ENCODE measurements at places on chromosomes 11 and 22.

GRCh38 chr22:27682437-27682836 is 119.1 kb downstream of the MN1 start:
- no peaks in the 10 kb centered on the region for H3K36me3 ChIP-seq
- no peaks in the 10 kb centered on the region for H3K4me1 ChIP-seq
- H3K27ac ChIP-seq: no peak overlapping the region
- no peak overlapping the region for H3K4me3 ChIP-seq
- H3K27me3 ChIP-seq: no peaks in the 10 kb centered on the region
- no peak for DNase-seq

- no peak overlapping the region for H3K4me3 ChIP-seq
- no peaks in the 10 kb centered on the region for H3K4me1 ChIP-seq
- H3K36me3 ChIP-seq: peaks cover 50% of the 10 kb centered on the region
These were observed 63.3 kb upstream of the SUSD2 start for GRCh38 chr22:24117942-24118341.

DNA sequence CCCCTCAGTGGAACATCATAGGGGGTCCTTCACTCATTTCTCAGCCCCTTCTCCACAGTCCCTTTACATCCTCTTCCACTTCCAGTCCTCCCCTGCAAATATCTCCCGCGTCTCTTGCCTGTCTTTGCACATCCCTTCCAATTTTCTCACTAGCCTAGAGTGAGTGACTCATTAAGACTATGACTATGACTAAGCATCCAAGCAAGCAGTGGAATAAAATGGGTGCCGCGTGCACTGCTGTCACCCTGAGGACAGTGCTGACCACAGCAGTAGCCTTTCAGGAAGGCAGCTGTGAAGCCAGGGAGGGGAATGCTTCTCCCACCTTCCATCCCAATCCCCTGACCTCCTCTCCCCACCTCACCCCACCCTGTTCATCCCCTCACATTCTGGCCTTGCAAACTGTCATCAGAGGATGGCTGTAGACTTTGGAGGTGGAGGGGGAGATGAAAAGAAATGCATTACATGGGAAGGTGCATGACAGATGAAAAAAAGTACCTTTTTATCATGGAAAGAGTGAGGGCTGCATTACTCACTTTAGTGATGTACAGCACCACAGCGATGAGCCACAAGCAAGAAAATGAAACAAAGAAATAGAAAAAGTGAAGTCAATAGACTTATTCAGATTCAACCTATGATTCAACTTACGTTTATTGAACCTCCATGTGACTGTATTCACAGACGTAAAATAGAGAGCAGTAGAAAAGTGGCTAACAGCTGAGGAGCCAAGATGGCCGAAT is 948.2 kb downstream of the NTM start:
- no peak for DNase-seq
- no peak overlapping the region for H3K4me3 ChIP-seq
- H3K36me3 ChIP-seq: no peaks in the 10 kb centered on the region
- no peaks in the 10 kb centered on the region for H3K27me3 ChIP-seq
- no peaks in the 10 kb centered on the region for H3K4me1 ChIP-seq
- no peak overlapping the region for H3K27ac ChIP-seq

DNA sequence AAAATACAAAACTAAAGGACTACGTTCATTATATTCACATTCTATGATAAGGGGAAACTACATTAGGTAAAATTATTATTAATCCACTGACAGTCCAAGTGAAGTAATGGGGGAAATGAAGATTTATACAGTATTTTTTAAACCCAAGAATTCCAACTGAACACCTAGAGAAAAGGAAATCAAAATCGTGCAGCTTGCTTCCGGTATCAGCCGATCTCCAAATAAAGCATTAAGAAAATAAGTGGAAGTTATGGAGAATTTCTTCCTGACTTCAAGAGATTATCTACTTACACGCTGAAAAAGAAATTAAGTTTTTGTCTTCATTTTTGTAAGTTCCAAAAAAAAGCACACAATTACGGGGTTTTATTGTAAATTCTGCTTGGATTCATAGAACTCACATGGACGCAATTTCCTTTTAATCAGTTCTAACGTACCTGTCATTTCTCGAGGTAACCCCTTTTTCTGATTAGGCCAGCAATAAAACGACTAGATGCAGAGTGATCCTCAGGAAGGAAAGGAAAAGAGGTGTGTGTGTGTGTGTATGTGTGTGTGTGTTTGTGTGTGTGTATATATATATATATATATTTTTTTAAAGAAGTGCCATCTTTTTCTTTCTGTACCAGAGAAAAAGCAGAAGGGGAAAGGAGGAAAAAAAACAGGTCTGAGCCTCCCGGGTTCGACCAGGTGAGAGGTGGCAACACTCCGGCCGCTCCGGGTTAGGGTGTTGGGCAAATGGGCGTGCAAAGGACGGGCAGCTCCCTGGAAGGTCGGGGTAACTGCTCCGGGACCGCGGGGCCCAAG is 1.1 kb downstream of the ZBTB44 start:
- no peaks in the 10 kb centered on the region for H3K27me3 ChIP-seq
- no peak for DNase-seq
- H3K36me3 ChIP-seq: peaks cover 9% of the 10 kb centered on the region
- peak overlapping the region; percentile 91 for H3K4me3 ChIP-seq
- H3K4me1 ChIP-seq: peaks cover 37% of the 10 kb centered on the region
- H3K27ac ChIP-seq: peak overlapping the region; percentile 94

GRCh38 chr11:119693253-119693815 is 35.7 kb downstream of the NECTIN1 start:
- DNase-seq: no peak
- no peaks in the 10 kb centered on the region for H3K36me3 ChIP-seq
- H3K27me3 ChIP-seq: peaks cover 8% of the 10 kb centered on the region
- no peak overlapping the region for H3K27ac ChIP-seq

- H3K27me3 ChIP-seq: peaks cover 3% of the 10 kb centered on the region
- H3K4me1 ChIP-seq: no peaks in the 10 kb centered on the region
- no peak overlapping the region for H3K27ac ChIP-seq
These were observed 62.7 kb downstream of the STK33 start for GRCh38 chr11:8531312-8531711.

DNA sequence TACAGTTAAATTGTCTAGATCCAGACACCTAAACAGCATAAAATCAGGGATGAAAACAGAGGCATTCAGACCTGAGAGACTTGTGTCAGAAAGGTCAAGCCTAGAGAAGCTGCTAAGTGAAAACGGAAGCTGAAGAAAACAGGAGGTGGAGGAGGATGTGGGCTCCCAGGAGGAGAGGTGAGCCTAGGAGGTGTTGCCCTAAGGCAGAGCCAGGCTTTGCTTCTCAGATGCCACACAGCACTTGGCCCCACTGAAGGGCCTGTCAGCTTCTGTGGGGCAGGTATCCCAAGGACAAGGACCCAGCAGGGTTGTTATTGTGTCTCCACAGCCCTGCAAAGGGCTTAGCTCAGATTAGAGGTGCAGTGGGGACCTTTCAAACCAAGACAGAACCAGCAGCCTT is 14.4 kb downstream of the UFD1 start:
- H3K36me3 ChIP-seq: peaks cover 49% of the 10 kb centered on the region
- no peak overlapping the region for H3K4me3 ChIP-seq
- H3K27me3 ChIP-seq: no peaks in the 10 kb centered on the region
- peaks cover 12% of the 10 kb centered on the region for H3K4me1 ChIP-seq
- DNase-seq: no peak

GRCh38 chr11:19769820-19770219 is 57.2 kb downstream of the NAV2 start:
- no peak overlapping the region for H3K4me3 ChIP-seq
- peaks cover 28% of the 10 kb centered on the region for H3K27me3 ChIP-seq
- no peaks in the 10 kb centered on the region for H3K4me1 ChIP-seq
- DNase-seq: no peak
- no peak overlapping the region for H3K27ac ChIP-seq

DNA sequence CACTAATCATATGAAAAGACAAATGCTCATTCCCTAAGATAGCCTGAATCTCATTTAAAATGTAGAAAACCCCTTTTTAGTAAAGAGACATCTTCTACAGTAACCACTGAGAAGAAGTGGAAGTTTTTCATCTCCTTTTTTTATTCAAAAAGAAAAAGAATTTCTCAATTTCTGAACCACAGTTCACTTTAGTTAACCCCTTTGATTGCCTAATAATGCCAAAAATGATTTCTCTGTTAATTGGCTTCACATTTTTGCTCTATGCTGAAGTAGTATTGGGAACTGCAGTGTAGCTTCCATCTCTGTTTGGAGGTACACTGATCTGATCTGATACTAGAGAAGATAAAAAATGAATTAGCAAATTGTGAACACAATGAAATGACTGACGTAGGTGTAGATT is 58.3 kb downstream of the CD44 start:
- peaks cover 29% of the 10 kb centered on the region for H3K4me1 ChIP-seq
- H3K27me3 ChIP-seq: no peaks in the 10 kb centered on the region
- no peak overlapping the region for H3K27ac ChIP-seq
- peaks cover 97% of the 10 kb centered on the region for H3K36me3 ChIP-seq
- no peak overlapping the region for H3K4me3 ChIP-seq

DNA sequence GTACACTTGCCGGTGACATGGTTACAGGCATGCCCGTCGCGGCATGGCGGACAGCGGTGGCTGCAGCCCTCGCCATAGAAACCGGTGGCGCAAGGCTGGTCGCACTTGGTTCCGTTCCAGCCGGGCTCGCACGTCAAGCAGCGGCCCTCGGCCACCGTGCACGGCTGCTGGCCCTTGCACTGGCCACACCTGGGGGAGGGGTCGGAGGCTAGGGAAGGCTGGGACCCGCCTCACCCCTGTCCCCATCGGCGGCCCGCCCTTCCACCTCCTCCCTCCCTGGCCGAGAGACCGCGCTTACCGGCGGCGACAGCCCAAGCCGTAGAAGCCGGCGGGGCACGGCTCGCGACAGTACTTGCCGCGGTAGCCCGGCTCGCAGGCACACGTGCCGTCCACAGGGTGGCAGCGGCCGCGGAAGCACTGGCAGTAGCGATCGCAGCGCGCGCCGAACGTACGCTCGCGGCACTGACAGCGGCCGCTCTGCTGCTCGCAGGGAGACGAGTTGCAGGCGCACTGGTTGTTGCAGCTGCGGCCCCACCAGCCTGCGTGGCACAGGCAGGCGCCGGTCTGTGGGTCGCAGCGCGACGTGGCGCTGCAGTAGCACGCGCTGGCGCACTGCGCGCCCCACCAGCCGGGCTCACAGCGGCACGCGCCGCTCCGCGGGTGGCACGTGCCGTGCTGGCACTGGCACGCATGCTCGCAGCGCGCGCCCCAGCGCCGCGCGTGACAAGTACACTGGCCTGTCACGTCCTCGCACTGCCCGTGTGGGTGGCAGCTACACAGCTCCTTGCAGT is 6.7 kb downstream of the SCARF2 start:
- H3K4me1 ChIP-seq: peaks cover 19% of the 10 kb centered on the region
- H3K27ac ChIP-seq: no peak overlapping the region
- H3K27me3 ChIP-seq: peaks cover 72% of the 10 kb centered on the region
- peak; percentile 62 for DNase-seq
- H3K36me3 ChIP-seq: no peaks in the 10 kb centered on the region

DNA sequence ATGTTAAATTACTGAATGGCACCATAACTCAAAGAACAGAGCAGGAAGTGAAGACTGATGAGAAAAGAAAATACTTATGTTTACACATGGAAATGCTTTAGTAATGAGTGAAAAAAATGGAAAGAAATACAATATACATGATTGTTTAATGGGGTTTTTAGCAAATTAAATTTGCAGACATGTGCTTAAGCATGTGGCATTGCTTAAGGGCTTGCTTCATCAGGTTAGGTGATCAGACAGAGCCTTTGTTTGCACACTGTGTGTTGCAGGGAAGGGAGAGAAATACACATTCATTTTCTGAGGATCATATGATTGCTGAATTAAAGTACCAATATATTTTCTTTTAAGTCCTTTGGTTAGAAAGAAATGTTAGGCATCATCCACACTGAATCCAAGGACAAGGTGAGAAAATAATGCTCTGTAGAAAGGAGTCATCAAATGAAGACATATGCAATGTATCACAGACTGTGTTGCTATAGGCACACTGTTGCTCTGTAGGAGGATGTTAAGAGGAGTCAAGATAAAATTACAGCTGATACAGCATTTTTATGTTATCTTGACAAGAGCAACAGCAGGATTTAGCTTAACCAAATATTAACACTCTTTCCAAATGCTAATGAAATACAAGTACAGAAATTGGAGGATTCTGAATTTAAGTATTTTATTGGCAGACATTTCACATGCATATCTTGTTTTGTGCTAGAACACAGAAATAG is 23.4 kb upstream of the ARHGAP20 start:
- no peaks in the 10 kb centered on the region for H3K4me1 ChIP-seq
- H3K4me3 ChIP-seq: no peak overlapping the region
- no peaks in the 10 kb centered on the region for H3K36me3 ChIP-seq
- no peak for DNase-seq

GRCh38 chr11:86673055-86673843 is 833 bp upstream of the ME3 start:
- no peak for DNase-seq
- peaks cover 8% of the 10 kb centered on the region for H3K4me1 ChIP-seq
- peaks cover 38% of the 10 kb centered on the region for H3K27me3 ChIP-seq
- no peak overlapping the region for H3K27ac ChIP-seq

- H3K27me3 ChIP-seq: no peaks in the 10 kb centered on the region
- no peak overlapping the region for H3K4me3 ChIP-seq
- H3K36me3 ChIP-seq: peaks cover 61% of the 10 kb centered on the region
- no peak overlapping the region for H3K27ac ChIP-seq
- H3K4me1 ChIP-seq: no peaks in the 10 kb centered on the region
These were observed 15.5 kb downstream of the SNRPD3 start for GRCh38 chr22:24571266-24571665.

GRCh38 chr11:111951565-111951964 is 14.4 kb downstream of the DIXDC1 start:
- H3K4me1 ChIP-seq: peaks cover 9% of the 10 kb centered on the region
- H3K36me3 ChIP-seq: no peaks in the 10 kb centered on the region
- no peaks in the 10 kb centered on the region for H3K27me3 ChIP-seq

- H3K4me1 ChIP-seq: no peaks in the 10 kb centered on the region
- no peak for DNase-seq
- no peaks in the 10 kb centered on the region for H3K36me3 ChIP-seq
- peaks cover 2% of the 10 kb centered on the region for H3K27me3 ChIP-seq
- H3K27ac ChIP-seq: no peak overlapping the region
- no peak overlapping the region for H3K4me3 ChIP-seq
These were observed 23.6 kb downstream of the EIF4G2 start for GRCh38 chr11:10785146-10785474.

- H3K27me3 ChIP-seq: no peaks in the 10 kb centered on the region
- H3K27ac ChIP-seq: no peak overlapping the region
- no peaks in the 10 kb centered on the region for H3K36me3 ChIP-seq
- no peak for DNase-seq
- H3K4me3 ChIP-seq: no peak overlapping the region
These were observed 29.8 kb upstream of the BLID start for GRCh38 chr11:122145715-122146274.

GRCh38 chr11:86259730-86260129 is 15.2 kb downstream of the EED start:
- no peaks in the 10 kb centered on the region for H3K27me3 ChIP-seq
- DNase-seq: no peak
- H3K4me1 ChIP-seq: peaks cover 6% of the 10 kb centered on the region
- no peak overlapping the region for H3K27ac ChIP-seq

DNA sequence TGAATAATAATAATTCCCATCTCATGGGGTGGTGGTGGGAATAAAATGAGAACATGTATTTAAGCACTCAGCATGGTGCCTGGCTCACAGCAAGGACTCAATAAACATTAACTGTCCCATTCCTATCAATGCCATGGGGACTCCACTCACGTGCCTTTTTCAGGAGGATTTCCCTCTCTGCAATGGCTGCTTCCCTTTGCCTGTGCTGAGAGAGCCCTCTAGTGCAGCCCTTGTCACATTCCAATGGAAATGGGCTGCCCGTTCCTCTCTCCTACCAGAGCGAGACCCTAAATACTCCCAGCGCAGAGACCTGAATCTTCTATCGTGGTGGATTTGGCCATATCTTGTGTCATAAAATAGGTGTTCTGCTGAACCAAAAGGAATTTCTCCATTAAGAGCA is 621.5 kb upstream of the B3GAT1 start:
- H3K27ac ChIP-seq: no peak overlapping the region
- H3K36me3 ChIP-seq: no peaks in the 10 kb centered on the region
- no peaks in the 10 kb centered on the region for H3K4me1 ChIP-seq
